Fibroblast of skin of scalp (primary cell): ENCODE measurements at places on chromosomes 11 and 22.

GRCh38 chr11:11476971-11477645 is 124.1 kb upstream of the CSNK2A3 start:
- no peak for DNase-seq

DNA sequence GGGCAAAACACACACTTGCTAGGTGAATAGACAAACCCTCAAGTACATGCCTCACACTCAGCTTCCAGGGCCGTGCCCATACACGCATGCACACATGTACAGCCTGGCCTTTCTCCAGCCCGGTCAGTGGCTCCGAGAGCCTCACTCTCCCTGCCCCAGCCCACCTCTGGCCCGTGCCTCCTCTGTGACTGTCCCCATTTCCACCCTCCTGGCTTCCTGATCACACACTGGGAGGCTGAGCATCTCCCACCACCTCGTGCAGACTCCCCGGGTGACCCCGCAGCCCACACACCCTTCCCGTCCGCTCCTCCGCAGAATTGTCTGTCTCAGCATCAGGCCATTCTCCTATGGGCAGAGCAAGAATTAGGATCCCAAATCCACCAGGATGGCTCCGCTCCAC is 634.1 kb downstream of the TBC1D22A start:
- no peak for DNase-seq

GRCh38 chr22:27992294-27993165 is 73.5 kb upstream of the PITPNB start:
- DNase-seq = no peak

DNA sequence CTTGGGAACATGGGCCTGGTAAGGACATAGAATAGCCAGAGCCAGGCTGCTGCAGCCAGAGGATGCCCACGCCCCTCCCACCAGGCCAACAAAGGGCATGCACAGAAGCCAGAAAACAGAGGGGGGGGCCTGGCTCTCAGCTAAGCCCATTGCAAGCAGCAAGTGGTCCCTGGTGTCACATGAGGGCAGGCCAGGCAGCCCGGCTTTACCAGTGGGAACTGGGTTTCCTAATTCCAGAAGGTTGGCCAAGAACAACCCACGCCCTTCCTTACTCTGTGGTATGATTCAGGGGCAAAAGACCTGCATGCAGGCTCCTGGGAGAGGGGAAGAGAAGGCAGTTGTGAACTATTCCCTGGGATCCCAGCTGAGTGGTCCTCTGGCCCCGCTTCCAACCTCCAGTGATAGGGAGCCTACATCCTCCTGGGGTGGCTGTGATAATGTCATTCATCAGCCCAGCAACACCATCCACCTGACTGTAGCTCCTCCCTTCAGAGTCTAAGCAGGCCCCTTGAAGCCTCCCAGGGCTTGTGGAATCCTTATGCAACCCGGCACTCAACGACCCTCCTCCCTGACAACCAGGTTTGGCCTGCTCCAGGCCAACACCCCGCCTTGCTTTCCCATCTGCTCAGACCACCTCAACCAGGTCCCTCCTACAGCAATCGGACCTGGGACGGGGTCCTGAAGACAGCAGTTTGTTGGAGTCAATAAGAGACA is 62.1 kb upstream of the LMO1 start:
- no peak for DNase-seq

DNA sequence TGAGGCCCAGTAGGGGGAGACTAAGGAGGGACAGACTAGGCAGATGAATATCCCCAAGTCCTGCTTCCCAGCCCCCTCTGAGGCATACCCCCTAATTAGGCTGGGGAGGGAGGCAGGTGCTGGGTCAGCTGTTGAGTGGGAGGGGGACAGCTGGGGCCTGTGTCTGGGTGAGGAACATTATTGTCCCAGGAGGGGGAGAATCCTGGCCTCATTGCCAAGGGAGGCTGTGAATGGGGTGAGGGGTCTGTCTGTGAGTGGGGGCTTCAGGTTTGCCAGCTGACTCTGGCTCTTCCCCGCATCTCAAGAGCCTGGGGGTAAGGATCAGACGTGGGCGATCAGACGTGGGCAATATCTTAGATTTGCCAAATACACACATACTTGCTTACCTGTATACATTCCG is 2.1 kb downstream of the INPPL1 start:
- DNase-seq = no peak
